ENCODE measurements at places on chromosomes 13 and 19.

GRCh38 chr13:50845211-50845610, 1.7 kb upstream of the DLEU7 start:
- DNase-seq = no peak

DNA sequence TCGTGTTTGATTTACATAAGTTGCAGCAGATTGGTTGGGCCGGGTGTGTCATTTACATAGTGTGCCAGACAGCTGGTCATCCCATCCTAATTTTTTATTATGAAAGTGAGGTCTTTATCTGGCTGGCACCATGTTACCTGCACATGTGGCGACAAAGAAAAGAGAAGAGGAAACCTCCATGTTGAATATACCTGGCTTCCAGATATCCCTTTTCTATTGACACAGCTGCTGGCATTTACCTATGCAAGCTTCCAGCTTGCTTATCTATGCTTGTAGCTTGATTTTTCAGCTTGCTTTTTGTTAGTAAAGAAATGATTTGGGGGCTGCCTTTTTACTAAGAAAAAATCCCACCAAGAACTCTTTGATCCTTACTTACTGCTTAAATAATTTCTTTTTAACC, 681.3 kb upstream of the SLITRK1 start:
- DNase-seq = no peak

GRCh38 chr13:52359534-52359933, 46.4 kb downstream of the THSD1 start:
- DNase-seq = no peak

DNA sequence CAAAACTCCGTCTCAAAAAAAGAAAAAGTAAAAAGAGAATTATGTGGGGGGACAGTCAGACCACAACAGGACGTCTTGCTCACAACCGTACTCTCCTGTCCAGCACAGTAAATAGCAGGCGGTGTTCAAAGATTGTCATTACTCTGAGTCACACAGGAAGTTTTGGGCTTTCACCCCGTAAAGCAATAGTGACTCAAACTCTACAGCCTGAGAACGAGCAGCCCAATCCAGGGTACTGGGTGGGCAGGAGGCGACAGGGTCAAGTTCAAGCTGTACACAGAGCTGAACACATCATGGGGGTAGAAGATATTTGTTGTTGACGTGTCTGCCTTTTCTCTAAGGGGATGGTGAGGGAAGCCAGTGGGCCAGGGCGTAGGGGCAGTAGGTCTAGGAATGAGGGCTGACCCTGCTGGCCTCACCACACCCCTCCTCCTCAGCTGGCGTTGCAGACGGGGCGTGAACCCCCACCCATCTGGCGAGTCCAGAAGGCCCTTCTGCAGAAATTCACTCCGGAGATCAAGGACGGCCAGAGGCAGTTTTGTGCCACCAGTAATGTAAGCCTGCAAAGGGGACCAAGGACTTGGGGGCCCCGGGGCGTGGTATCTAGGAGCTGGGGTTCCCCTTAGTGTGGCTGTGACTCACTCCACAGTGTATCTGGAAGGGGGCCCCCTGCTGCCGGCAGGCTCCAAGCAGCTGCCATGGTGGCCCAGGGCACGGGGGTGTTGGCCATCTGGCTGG, 23.3 kb downstream of the PRR12 start:
- no peak for DNase-seq

DNA sequence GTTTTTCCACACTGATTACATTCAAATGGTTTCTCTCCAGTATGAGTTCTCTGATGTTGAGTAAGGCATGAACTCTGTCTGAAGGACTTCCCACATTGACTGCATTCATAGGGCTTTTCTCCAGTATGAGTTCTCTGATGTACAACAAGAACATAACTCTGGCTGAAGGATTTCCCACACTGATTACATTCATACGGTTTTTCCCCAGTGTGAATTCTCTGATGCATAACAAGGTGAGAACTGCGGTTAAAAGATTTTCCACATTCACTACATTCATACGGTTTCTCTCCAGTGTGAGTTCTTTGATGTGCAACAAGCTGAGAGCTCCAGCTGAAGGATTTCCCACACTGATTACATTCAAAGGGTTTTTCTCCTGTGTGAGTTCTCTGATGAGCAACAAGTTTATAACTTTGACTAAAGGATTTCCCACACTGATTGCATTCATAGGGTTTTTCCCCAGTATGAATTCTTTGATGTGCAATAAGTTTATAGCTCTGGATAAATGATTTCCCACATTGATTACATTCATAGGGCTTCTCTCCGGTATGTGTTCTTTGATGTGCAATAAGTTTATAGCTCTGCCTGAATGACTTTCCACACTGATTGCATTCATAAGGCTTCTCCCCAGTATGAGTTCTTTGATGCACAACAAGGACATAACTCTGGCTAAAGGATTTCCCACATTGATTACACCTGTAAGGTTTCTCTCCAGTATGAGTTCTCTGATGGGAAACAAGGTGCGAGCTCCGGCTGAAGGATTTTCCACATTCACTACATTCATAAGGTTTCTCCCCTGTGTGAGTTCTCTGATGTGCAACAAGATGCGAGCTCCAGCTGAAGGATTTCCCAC, 23.5 kb downstream of the ZNF180 start:
- DNase-seq = no peak

All from activated T-cell treated with anti-CD3 and anti-CD28 coated beads for 24 hours (primary cell).